CD4-positive, alpha-beta memory T cell (primary cell): ENCODE measurements at places on chromosomes 11 and 22. TPM values are rescaled to one million over a fixed set of nuclear protein-coding genes. Genes with fewer than 3 reads are reported as not detected.

Gene OR6T1
- not detected for total RNA-seq

Gene YPEL1
- 9.8 TPM for total RNA-seq

Gene GPHA2
- total RNA-seq = 0.47 TPM

Gene SORL1
- 660 TPM for total RNA-seq

Gene HTR3A
- total RNA-seq = not detected

Gene MMP13
- total RNA-seq = not detected

Gene DRICH1
- total RNA-seq = 4.5 TPM

Gene OR8B4
- not detected for total RNA-seq

Gene GRM5
- total RNA-seq = not detected

Gene GSTT2
- total RNA-seq = not detected

Gene WBP2NL
- total RNA-seq = 3.5 TPM

Gene NPTXR
- total RNA-seq = 9.0 TPM

Gene PRR14L
- total RNA-seq = 72.6 TPM

Gene MRGPRX3
- total RNA-seq = not detected

Gene OR4D5
- not detected for total RNA-seq

Gene OR52H1
- total RNA-seq = not detected

Gene ZBTB16
- total RNA-seq = 8.2 TPM

Gene TEX12
- total RNA-seq = 0.29 TPM

Gene ACR
- total RNA-seq = not detected

Gene DRD4
- total RNA-seq = 1.0 TPM

Gene MISFA
- total RNA-seq = 0.69 TPM

Gene PANX2
- total RNA-seq = not detected

Gene PANX3
- total RNA-seq = not detected

Gene IGSF9B
- total RNA-seq = 38.6 TPM

Gene SEZ6L
- total RNA-seq = not detected

Gene CYP2D6
- total RNA-seq = 8.8 TPM

Gene UPK3A
- total RNA-seq = not detected

Gene CASP5
- total RNA-seq = not detected

Gene DGAT2
- 0.17 TPM for total RNA-seq

Gene HIC2
- 10.6 TPM for total RNA-seq
